ENCODE measurements at places on chromosomes 6 and 20.
A peak's percentile ranks its signal among the peaks of the same experiment; 100 is the strongest.

- DNase-seq = no peak
Measured at GRCh38 chr6:164570801-164571200, 738.6 kb downstream of the C6orf118 start.

DNA sequence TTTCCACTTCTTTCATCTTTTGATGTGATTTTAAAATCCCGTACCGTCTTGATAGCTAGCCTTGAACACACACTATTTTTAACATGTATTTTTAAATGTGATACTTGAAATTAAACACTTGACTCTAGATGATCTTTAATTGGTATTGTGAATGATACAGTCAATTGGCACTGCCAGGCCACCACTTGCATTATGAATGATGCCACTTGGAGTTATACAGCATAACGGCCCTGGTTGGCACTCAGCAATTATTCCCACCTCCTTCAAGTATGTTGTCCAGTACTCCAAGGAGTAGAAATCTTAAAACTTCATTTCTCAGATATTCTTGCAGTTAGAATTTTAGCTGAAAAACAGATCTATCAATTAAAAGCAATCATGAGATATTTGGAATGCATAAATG lies 62.9 kb downstream of the TENT5A start:
- no peak for DNase-seq

DNA sequence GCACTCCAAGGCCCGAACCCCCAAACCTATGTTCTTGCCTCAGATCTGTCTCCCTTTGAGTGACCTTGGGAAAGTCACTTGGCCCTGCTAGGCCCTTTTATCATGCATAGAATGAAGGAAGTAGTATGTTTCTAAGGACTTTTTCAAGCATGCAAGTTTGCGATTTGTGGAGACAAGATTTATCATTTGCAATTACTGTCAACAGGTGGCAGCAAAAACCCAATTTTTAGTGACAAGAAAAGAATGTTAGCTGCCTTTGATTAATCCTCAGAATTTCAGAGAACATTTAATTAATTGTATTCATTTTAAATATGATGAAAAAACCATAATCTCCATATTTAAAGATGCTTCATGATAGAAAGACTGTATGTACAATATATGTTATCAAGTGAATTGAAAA lies 28.3 kb upstream of the PREP start:
- DNase-seq = peak; percentile 68

GRCh38 chr6:55960344-55960743 lies 85.0 kb upstream of the BMP5 start:
- no peak for DNase-seq
